ENCODE measurements at places on chromosomes 5 and 9.

GRCh38 chr5:149851211-149851610 lies 93.4 kb downstream of the PDE6A start:
- no peak for DNase-seq

DNA sequence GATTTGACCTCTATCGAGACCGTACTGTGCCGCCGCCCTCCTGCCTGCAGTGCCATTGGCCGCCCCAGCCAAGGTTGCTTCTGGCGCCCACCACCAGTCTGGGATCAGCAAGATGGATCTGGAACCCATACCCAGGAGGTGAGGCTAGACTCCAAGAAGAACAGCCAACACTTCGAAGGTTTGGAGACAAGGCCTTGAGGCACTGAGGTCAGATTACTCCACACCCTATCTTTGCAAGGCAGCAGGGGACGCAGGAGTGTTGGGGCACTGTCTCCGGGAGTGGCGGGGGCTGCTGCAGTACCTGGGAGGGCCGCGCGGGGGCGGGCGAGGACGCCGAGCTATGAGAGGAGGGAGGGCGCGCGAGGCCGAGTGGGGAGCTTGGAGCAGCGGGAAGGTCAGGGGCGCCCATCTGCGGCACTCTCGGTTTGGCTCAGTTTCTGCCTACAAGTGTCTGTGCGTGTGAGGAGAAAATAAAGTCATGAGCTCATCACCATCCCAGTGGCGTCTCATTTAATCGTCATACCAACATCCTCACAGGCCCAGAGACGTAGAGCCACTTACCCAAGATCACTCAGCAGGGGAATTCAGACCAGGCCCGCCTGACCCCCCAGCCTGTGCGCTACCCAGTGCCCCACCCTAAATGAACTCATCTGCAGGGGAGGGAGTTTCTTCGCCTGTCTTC lies 20.5 kb upstream of the PSD2 start:
- peak; percentile 77 for DNase-seq

DNA sequence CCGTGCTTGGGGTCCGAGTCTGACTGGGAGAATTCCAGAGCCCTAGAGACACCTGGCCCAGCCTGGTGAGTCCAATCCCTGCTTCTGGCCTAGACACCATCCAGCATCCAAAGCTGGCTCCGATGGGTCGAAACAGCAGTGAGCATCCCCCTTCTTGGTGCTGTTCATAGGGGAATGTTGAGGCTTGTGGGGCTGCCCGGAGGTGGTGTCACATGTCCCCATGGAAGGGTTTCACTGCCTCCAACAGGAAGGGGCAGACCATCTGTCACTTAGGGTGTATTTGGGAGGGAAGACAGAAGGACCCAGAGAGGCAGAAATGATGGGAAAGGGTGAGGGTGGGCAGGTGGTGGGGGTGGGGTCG lies 13.9 kb downstream of the C9orf50 start:
- no peak for DNase-seq

GRCh38 chr9:112120439-112120925 lies 54.6 kb downstream of the SUSD1 start:
- no peak for DNase-seq

DNA sequence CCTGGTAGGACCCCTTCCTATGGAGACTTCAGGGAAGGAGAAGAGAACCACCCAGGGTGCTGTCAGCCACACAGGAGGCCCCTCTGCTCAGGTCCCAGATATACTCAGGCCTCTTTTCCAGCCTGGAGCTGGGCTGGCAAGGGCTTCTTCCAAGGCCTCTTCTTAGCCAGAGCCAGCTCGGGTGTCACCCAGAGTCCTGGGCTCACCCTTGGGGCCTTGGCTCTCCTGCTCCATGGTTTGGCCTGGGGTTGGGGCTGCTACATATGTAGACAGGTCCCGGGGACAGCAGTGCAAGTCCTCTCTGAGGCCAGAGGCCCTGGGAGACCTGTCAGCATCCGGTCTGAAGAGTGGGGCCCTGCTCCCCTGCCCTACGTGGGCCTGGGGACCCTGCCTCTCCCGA lies 22.8 kb downstream of the PAEP start:
- no peak for DNase-seq

GRCh38 chr9:107142896-107143603 lies 140.0 kb upstream of the RAD23B start:
- no peak for DNase-seq

- no peak for DNase-seq
Observed at GRCh38 chr5:135156337-135156714, 122.3 kb upstream of the PITX1 start.

GRCh38 chr5:42423285-42424165 lies at the start of gene GHR:
Gene GHR, plus strand, starts transcription at chr5:42423439. Its CDS starts 142,436 bp downstream, at chr5:42565875.
- DNase-seq = peak; percentile 90

DNA sequence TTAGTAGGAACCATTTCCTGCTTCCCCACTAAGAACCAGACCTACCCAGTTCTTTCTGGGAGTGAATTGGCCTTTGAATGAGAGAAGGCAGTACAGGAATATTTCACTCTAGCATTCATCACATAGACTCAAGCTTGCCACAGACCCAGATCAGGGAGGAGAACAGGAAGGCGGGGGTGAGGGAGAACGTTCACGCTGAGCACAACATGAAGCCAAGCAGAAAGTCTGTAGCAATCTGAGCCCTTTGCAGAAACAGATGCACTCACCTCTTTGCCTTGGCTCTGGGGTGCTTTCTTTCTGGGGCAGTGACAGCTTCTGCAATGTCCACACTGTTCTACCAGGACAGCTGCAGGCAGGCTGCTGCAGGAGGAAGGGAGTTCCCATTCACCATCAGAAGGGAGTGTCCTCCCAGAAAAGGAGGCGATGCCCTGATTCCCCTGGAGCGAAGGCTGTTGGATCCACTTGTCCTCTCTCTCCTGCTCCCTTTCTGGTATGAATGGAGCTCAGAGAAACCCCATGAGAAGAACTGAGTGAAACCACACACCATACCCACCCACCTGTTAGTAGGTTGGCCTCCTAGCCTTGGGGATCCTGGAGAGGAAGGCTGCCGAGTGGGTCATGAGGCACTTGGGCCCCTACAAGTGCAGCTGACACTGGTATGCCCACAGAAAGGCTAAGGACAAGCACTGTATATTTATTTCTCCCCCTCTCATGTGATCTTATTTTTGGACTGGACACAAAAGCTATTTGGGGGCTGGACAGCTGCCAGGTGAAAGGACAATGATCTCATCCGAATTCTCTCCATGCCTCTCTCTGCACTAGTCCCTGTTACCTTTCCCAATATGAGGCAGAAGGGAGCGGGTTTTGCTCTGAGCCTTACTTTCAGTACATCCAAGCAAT lies 11.7 kb upstream of the FGF1 start:
- peak; percentile 53 for DNase-seq

DNA sequence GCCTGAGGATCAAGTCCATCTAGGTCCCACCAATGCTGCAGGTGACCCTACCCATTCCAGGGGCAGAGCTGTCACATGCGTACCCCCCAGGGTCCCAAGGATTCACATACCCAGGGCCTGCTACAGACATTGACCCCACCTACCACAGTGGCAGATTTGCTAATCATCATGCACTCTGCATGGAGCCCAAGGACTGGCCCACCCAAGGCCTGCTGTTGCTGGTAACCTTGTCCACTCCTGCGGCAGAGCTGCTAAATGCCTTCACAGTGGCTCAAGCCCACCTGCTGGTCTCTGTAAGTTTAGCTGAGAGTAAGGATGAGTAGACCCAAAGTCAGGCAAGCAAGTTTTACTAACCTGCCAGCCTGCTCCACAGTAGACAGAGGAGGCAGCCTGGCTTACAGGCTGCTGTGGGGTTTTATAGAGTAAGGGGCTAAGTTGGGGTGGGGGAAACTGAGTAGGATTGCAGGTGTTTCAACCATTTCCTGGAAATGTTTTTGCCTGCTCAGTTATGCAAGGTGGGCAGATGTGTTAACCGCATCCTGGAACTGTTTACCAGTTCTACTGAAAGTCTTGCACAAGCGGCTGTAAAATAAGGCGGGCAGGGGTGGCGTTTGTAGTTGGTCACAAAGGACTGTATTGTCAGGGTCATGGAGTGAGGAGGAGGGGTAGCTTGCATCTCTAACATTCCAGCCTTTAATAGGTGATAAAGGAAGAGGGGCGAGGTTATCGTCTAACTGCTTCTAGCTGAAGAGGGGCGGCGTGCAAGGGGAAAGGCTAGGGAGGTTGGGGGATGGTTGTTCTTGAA lies 2163.5 kb upstream of the WWC1 start:
- DNase-seq = peak; percentile 33

- DNase-seq = no peak
Observed at GRCh38 chr5:157608972-157609565, 33.5 kb upstream of the ADAM19 start.

- DNase-seq = no peak
Observed at GRCh38 chr9:121593066-121593465, 58.4 kb upstream of the DAB2IP start.

DNA sequence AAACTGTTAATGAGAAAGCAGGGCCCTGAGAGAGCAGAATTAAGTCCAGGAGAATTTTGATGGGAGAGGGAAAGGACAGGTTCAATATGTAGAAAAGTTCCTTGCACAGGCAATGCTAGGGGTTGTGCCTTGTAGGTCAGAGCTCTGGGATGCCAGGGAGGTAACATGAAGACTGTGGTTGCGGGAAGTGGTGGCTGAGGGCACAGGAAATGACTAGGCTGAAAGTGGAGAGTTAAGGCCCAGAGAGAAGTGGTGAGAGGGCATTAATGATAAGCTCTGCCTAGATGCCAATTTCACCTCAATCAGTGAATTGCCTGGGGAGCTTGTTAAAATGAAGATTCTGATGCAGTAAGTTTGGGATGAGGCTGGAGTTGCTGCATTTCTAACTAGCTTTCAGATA lies 31.5 kb upstream of the PPP3R2 start:
- no peak for DNase-seq

DNA sequence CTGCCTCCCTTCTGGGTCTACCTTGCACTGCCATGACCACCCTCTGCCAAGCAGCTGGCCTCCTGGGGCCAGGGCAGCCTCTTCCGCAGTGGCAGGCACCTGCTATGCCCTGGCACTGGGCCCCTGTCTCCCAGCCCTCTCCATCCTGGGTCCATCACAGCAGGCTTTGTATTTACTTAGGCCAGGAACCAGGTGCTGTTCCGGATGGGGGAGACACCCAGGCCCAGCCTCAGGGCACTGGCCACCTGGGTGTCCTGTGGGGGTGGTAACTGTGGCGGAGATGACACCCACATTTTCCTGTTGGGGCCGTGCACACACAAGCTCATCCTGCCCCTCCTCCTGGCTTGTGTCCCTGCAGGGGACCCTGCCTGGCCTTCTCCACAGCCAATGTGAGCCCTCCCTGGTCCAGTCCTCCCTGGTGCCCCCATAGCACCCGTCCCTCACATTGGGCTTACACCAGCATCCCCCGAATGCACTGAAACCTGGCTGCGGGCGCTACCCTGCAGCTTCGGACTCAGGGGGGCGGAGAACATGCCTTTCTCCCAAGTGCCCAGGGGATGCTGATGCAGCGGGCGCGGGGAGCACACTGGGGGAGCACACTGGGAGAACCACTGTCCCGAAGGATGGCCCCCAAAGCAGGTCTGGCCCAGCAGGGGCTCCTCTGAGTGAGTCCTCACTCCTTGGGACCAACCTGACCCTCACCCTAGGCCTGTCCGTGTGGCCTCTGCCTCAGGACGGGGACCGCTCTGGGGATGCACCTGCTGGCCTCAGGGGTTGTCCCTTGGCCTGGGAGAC lies 17.9 kb downstream of the FAM163B start:
- no peak for DNase-seq

DNA sequence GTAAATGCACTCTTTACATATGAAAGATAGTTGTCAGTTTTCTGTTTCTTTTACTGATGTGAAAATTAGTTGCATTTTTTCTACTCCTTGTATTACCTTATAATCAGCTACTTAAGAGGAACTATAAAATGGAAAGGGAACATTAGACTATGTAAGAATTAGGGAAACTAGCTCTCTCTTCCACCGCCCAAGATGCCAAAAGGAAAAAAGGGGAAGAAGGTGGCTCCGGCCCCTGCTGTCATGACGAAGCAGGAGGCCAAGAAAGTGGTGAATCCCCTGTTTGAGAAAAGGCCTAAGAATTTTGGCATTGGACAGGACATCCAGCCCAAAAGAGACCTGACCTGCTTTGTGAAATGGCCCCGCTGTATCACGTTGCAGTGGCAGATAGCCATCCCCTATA lies 15.2 kb upstream of the HOMER1 start:
- no peak for DNase-seq

- DNase-seq = no peak
Observed at GRCh38 chr9:101585740-101586139, 9.0 kb downstream of the PPP3R2 start.

DNA sequence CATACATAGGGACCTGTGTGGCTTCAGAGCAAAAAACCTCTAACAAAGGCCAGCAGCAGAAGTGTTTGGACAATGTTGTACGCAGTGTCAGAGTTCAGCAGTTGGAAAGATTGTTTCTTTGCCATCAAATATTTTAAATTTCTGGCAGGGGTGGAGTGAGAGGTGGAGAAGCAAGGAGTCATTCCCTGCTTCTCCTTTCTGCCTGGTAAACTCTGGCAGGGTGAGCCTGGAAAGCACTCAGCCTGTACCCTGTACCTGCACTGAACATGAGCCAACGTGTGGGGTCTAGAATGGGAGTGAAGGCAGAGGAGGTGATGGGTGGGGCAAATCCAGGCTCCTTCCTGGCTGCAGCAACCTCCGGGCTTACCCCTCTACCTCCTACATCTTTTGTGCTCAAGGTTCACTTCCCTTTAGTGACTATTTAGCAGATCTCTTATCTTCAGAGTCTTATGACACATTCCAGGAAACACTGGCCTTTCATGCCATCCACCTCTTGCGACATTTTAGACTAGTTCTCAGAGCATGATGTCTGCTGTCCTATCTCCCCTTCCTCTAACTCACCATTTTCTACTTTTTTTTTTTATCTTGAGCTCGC lies 445.0 kb upstream of the PIK3R1 start:
- no peak for DNase-seq

DNA sequence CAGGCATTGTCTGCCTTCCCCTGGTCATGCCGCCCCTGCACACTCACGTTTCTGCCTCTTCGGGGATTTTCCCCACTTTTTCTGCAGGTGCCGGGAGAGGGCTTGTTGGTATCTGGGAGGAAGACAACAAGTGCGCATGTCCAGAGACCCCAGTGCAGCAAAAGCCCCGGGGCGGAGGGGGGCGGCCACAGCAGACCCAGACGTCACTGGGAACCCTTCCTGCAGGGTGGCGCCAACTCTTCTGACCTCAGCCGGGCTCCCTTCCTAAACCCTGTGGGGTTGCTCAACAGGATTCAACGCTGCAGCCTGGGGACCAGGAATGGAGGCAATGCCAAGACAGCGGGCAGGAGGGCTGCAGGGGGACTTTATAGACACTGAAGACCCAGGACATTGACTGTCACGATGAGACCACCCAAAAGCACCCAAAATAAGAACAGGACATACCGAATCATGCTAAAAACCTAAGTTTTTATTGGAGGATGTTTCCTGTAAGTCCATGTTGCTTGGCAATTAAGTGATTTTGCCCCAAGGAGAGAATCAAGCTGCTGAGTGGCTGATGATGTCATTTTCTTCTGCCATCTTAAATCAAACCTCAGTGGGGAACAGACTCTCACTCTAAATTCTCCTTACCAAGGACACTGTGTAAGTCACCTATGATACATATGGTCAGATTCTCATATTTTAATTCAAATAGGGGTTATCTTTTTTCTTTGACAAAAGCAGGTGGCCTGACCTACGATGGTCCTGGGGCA lies 62.9 kb upstream of the SIMC1 start:
- DNase-seq = no peak

Data from urothelium cell line (cell line).